ENCODE measurements at places on chromosomes 2 and 18.

DNA sequence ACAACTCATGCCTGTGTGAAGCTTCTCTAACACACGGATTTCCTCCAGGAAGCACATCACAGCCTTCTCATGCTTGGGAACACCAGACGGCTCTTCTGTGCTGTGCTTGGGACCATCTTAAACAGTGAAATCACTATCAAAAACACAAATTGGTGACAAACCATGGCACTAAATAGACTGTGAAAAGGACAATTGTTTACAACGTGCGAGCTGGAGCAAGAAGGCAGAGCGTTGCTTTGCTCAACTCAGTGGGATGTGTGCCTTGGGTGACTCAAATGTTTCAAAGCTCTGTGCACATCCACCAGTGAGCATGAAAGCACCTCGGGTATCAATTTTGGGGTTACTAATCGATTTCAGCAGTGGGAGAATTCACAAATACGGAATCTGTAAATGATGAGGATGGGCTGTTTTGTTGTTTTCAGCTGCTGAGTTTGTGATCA, 182.4 kb upstream of the ARL4C start:
- DNase-seq = no peak

GRCh38 chr2:159658881-159659873, 42.8 kb upstream of the BAZ2B start:
- DNase-seq = no peak

DNA sequence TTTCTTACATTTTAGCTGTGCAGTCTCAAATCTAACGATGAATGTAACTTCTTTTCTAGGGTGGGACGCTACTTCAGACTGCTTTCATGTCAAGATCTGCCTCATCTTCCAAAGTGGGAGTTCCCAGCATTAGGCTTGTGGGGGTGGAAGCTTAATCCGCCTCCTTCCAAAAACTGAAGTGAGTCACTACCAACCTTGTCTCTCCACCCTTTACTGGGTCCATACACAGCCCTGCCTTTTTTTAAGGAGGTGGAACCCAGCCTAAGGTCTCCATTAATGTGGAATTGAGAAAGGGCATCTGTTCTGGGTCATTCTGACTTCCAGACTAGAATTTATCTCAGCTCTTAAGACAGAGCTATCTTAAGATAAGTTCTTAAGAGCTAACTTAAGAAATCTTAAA, 42.0 kb upstream of the NFE2L2 start:
- DNase-seq = no peak

- no peak for DNase-seq
These were observed 5.1 kb downstream of the GPR75 start for GRCh38 chr2:53854678-53855077.

- DNase-seq = no peak
These were observed 33.4 kb upstream of the PPP4R1 start for GRCh38 chr18:9647496-9648323.

DNA sequence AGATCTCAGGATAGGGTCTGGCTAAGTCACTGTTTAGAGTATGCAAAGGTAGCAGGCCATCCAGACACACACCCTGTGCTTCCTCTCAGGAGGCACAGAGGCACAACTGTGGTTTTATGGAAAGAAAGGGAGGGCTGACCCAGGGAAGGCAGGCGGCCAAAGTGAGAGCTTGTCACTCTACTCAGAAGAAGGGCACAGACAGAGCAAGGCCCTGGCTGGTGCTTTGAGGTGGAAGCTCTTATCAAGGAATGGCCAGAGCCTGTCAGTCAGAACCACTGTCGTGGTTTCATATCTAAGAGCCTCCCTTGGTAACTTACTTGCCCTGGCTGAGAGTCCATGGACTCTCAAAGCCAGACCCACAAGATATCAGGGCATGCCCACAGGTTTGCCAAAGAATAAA, 40.7 kb downstream of the SLC9A2 start:
- no peak for DNase-seq

DNA sequence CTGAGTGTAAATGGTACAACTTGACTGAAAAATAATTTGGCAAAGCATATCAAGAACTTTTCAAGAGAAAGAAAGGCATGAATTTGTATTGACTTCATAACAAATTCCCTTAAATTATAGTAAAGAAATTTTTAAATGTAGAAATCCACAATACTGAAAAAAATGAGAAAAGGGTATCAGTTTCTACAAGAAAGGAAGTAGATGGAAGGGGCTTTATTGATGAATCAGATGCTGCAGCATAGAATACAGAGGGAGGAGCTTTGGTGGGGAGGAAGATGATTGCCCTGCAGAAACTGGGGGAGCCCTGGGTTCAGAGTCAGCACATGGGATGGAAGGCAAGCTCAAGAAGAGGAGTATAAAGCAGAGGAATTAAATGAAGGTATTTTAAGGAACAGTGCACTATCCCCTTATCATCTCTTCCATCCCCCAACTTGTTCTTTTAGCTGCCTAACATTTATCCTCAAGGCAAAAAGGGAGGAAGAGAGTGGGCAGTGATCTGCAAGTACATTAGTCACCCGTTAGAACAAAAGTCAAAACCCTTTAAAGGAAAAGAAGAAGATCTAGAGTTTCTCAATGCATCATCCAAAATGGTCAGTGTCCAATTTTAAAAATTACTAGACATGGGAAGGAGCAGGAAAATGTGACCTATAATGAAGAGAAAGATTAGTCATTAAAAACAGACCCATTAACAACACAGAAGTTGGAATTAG, 77.7 kb downstream of the KCTD18 start:
- DNase-seq = no peak

DNA sequence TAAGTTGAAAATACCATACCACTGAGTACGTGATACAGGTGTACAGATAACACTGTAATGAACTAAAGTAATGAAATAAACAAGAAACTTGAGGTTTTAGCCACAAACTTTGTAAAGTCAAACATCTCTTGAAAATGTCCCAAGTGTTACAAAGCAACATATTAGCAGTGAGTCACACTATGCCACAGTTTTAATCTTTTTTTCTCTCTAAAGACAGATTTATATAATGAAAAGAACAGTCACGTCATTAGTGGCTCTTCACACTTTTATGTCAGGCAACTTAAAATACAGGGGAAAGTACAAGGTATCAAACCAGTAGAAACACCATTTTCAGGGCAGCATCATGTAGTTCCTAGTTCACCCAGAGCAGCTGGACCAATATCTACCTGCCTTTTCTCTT, 42.1 kb downstream of the RAPH1 start:
- no peak for DNase-seq

- DNase-seq = no peak
These were observed 145.7 kb downstream of the ZEB2 start for GRCh38 chr2:144374163-144374661.

- DNase-seq = no peak
These were observed 314.1 kb upstream of the THUMPD2 start for GRCh38 chr2:40093021-40093675.

DNA sequence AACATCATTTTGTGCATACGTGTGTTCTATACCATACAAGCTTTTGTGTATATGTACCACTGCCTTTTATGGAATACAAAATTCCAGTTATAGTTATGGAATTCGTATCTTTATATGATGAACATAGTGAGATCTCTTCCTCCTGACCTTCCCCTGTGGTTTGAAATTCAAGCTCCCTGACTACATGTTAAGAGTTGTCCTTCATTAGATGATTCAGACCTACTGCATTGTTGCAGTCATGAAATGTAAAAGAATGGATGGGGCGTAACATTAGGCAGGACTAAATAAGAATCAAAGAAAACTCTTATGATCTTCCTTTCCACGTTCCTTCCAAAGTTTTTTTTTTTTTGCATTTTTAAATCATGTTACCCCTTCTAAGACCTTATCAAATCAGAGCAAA, 107.1 kb downstream of the UNC80 start:
- DNase-seq = no peak

DNA sequence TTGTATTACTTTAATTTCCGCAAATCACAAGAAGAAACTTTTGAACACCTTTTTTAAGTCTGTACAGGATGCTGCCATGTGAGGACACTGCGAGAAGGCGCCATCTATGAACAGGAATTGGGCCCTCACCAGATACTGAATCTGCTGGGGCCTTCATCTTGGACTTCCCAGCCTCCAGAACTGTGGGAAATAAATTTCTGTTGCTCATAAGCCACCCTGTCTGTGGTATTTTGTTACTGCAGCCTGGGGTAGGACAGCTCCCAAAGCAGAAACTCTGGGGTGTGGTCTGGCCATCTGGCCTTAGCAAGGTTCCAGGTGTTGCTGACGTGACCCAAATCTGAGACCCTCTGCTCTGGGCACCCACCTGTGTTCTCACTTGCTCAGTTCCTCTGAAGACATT, 16.5 kb downstream of the UXS1 start:
- no peak for DNase-seq

- DNase-seq = no peak
These were observed 970.2 kb upstream of the PIK3C3 start for GRCh38 chr18:40984856-40985255.

DNA sequence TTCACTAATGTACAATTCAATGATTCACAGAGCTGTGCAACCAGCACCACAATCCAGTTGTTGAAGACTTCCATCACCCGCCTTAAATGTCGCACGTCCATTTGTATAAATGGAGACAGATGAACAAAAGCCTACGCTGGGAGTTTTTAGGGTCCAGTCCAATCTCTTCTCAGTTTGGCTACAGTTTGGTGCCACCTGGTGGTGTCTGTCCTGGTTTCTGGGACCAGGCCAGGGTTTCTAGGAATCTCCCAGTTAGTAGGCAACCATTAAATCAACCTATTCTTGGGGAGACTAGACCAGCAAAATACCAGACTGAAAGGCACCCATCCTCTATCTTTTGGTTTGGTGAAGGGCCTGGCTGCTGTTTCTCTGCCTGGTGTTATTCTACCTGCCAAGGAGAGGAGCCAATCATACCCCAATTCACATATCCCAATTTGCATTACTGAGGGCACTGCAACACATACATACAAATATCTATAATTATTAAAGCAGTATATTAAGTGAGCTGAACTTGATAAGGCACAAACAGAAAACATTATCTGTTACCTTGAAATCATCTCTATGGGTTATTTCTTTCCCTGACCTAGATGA, 3.2 kb upstream of the DDX1 start:
- peak; percentile 60 for DNase-seq

DNA sequence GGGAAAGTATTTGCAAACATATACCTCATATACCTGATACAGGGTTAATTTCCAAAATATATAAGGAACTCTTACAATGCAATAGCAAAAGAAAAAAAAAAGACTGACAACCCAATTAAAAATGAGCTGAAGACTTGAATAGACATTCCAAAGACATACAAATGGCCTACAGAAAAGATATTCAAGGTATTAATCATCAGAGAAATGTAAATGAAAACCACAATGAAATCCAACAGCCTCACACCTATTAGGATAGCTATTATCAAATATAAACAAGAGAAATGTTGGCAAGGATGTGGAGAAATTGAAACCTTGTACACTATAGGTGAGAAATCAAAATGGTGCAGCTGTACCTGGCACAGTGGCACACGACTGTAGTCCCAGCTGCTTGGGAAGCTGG, 25.7 kb downstream of the NR4A2 start:
- DNase-seq = no peak

- peak; percentile 36 for DNase-seq
These were observed 213.9 kb downstream of the TFCP2L1 start for GRCh38 chr2:121071034-121071504.

- DNase-seq = no peak
These were observed 109.1 kb downstream of the RIF1 start for GRCh38 chr2:151518802-151519201.

- DNase-seq = peak; percentile 74
These were observed 29.4 kb downstream of the ASAP2 start for GRCh38 chr2:9236045-9236344.

- peak; percentile 6 for DNase-seq
These were observed 200.0 kb upstream of the SIX3 start for GRCh38 chr2:44741507-44741906.

GRCh38 chr18:31977270-31977872, 34.4 kb upstream of the TRAPPC8 start:
- DNase-seq = peak; percentile 11

GRCh38 chr18:48417985-48418384, 8.8 kb upstream of the ZBTB7C start:
- DNase-seq = no peak

DNA sequence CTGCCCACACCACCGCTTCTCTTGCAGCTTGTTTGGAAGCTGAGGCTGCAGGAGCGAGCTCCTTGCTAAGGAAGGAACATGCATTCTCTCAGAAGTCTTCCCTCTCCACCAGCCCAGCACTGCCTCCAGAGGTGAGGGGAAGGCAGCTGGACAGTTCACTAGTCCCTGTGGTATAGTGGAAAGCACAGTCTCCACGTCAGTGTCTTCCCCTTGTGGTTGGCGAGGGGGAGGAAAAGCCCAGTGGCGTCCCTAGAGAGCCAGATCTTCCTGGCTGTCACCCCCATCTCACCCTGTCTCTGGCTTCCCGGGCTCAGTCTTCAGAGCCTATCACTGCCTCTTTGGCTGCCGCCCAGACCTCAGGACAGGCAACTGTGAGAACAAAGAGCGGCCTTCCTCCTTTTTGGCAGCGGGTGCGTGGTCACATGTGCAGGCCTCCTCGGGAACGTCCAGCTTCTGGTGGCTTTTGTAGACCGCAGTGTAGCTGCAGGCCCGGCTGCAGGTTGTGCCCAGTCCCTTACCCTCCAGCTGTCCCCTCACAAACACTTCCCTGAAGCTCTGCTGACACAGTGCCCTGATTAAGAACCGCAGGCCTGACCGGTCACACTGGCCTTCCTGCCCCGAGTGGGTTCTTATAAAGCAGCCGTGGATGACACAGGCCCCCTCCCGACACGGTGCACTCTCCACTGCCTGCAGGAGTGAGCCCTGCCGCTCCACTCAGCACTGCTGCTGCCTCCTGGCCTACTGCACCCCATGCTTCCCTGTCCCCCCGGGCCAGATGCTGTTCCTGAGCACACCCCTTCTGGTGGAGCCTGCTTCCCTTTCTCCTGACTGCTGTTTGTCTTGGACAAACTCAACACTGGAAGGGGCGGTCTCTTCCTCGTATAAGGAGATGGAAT, 90.9 kb downstream of the RNF144A start:
- DNase-seq = peak; percentile 36

- DNase-seq = no peak
These were observed 16.8 kb downstream of the DBI start for GRCh38 chr2:119383410-119384140.
